ENCODE measurements at places on chromosomes 3 and 15.

GRCh38 chr3:123390865-123391600, 57.9 kb downstream of the ADCY5 start:
- no peak for DNase-seq

- DNase-seq: no peak
Measured at GRCh38 chr3:159624616-159625015, 364.0 kb upstream of the IL12A start.

- DNase-seq: no peak
Measured at GRCh38 chr15:38533416-38533915, 31.1 kb downstream of the RASGRP1 start.

GRCh38 chr15:39588531-39589192, 7.8 kb downstream of the THBS1 start:
- no peak for DNase-seq

DNA sequence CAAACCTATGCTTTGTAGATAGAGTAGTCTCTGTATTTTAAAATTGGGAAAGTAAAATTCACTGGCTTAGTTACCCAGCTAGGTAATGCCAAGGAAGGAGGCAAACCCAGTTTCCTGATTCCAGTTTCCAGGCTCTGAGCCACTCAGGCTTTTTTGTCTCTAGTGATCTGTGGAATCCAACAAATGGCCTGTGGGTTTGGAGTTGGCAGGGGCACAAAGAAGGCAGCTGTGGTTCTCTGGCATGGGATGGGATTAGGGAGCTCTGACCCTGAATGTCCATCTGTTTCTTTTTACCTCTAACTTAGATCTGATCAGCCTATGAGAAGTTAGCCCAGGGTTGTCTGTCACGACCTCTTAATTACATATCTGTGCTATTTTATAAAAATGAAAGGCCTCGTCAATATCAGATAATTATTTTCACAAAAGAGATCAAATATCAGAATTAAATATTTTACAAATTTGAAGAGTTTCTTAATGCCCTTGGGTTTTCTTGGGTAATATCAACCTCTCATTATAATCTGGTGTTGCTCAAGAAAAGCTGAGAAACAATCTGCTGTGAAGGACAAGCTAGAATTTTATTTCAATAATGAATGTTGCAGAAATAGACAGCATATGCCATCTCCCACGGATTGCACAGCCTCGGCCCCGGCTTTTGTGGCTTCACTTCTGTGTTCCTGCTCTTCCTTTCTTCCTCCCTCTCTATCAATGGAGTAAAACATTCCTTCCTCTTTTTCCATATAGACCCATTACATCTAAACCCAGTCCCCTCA, 63.7 kb upstream of the DAZL start:
- DNase-seq: no peak

DNA sequence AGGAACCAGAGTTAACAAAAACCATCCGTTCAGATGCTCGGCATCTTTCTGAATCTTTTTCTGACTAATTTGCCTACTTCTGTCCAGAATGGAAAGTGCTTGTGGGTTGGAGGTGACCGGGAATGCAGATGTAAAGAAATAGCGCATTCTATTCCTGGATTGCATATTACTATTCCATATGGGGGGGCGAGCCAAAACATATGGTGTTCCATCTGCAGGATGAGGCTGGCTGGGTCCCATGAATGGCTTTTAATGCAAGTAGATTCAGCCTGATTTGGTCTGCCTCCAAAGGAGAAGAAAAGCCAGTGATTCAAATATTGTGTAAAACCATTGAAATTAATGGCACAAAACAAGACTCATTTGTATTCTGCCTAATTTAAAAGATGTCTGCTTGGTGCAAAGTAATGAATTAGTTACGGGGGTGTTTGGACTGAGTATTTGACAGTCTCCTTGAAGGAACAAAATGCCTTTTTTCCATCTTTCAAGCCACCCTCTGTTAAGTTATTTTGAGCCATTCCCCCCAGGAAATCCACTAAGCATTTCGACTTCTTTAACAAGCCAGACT, 99.0 kb downstream of the ST8SIA2 start:
- no peak for DNase-seq

Data from kidney capillary endothelial cell (primary cell).